ENCODE measurements at places on chromosomes 6 and 20.

- no peak for DNase-seq
Measured at GRCh38 chr20:51710361-51710894, 57.8 kb downstream of the ATP9A start.

DNA sequence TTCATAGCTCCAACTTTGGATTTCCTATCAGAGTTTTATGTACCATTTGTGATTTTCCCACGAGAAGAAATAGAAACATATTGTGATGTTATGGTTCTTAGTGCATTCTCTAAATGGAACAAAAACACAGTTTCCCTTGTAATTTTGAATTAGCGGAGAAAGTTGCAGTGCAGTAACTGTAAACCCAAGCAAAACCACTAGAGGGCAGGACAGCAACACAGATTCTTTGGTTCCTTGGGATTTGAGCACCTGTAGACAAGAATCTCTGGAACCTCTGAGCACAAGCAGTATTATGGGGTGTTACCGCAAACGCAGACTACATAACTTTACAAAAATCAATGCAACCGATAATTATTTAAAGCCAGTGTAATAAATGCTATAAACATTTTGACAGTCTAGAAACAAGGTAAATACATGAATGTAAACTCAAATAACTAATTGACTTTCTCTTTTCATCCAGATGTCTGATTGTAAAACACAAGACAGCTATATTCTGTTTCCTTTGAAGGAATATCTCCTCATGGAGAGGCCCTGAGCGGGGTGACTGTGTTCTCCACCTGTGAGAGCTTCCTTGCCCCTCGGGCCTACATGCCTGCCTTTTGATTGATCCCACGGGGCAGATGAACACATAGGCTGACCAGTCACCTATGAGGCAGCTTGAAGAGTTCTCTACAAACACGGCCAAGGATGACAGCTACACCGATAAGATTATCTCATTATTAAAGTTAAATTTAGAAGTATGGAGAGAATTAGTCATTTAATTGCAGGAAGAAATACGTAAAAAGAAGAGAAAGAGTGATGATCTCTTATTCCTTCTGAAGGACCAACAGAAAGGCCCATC lies 67.5 kb upstream of the COL21A1 start:
- peak; percentile 65 for DNase-seq

DNA sequence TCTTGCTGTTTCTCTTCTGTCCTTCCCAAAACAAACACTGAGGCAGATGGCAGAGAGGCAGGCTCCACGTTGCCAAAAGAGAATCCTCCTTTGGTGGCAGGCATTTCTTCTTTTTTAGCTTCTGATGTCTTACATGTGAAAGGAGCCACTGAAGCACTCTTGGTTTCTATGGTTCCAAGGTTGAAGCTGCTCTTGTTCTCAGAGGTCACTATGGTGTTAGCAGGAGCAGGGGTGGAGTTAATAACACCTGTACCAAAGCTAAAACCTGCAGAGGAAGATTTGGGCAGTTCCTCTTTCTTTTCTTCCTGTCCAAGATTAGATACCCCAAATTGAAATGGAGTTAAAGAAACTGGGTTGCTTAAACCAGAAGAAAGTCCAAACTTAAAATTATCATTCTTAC lies 28.8 kb downstream of the FAM8A1 start:
- no peak for DNase-seq

- no peak for DNase-seq
Measured at GRCh38 chr6:105202486-105202885, 22.7 kb upstream of the POPDC3 start.

DNA sequence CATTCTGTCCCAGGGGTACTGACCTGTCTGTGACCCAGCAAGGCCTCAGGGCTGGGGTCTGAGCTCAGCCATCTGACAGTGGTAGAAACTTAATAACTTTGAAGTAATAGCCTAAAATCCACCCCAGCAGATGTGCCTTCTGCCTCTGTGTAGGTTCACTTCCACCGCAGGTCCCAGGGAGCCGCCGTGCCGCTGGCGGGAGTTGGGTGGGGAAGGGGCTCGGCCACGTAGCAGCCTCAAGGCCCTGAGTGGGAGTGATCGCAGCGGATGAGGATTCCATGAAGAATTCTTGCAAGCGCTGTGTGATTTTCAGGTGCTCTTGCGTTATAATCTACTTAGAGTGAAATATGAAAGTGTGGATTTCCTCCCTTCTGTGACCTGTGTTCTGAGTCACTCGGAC lies 163.7 kb downstream of the DTNBP1 start:
- DNase-seq, result no peak

All from MCF 10A (cell line).